ENCODE measurements at places on chromosomes 7 and 10.

DNA sequence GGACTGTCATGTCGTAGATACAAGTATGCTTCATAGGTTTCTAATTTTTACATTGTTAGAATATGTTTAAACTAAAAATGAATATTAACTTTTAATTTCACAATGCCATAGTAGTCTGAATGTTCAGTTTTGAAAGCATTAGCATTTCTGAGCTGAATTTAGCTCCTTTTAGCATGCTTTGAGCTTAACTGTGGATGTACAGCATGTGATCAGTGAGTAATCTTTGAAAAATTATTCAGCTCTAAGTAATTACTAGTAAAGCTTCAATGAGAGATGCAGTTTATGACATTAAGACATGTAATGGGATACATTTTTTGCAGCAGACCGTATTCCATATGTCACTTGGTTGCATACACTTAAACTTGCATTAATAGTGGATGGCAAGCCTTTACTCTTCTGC, 114.1 kb upstream of the WNT16 start:
- no peaks in the 10 kb centered on the region for H3K27me3 ChIP-seq
- H3K36me3 ChIP-seq: no peaks in the 10 kb centered on the region
- no peak for DNase-seq
- H3K4me3 ChIP-seq: no peak overlapping the region
- peaks cover 9% of the 10 kb centered on the region for H3K4me1 ChIP-seq
- H3K27ac ChIP-seq: no peak overlapping the region

DNA sequence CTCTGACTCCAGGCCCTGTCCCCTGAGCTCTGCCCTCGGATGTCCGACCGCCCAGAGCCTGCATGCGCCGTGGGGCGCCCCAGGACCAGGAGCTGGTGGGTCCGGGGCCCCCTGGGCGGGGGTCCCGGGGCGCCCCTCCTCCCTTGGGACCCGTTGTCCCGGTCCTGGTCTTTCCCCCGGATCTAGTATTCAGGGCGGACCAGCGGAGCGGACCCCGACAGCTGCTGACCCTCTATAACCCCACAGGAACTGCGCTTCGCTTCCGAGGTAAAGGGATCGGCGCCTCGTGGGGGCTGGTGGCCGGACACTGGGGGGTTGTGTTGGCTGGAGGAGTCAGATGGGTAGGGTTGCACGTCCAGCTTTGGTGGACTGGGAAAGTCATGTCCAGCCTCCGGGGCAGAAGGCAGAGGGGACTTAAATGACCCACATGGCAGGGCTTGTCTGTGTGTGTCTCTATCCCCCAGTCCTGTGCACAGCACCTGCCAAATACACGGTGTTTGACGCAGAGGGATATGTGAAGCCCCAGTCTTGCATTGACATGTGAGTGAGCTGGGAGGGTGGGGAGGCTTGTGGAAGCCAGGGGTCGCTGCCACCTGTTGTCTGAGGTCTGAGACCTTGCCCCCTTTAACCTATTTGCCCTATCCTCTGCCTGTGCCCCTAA, 520 bp downstream of the MOSPD3 start:
- H3K27ac ChIP-seq: peak overlapping the region; percentile 85
- no peaks in the 10 kb centered on the region for H3K27me3 ChIP-seq

- no peak for DNase-seq
- H3K36me3 ChIP-seq: no peaks in the 10 kb centered on the region
- no peak overlapping the region for H3K4me3 ChIP-seq
- peaks cover 8% of the 10 kb centered on the region for H3K4me1 ChIP-seq
- H3K27ac ChIP-seq: no peak overlapping the region
These were observed 326.9 kb downstream of the PLXNA4 start for GRCh38 chr7:132249256-132249971.

- H3K27ac ChIP-seq: no peak overlapping the region
- H3K36me3 ChIP-seq: no peaks in the 10 kb centered on the region
- H3K27me3 ChIP-seq: no peaks in the 10 kb centered on the region
These were observed 39.9 kb downstream of the DKK1 start for GRCh38 chr10:52353960-52354394.

DNA sequence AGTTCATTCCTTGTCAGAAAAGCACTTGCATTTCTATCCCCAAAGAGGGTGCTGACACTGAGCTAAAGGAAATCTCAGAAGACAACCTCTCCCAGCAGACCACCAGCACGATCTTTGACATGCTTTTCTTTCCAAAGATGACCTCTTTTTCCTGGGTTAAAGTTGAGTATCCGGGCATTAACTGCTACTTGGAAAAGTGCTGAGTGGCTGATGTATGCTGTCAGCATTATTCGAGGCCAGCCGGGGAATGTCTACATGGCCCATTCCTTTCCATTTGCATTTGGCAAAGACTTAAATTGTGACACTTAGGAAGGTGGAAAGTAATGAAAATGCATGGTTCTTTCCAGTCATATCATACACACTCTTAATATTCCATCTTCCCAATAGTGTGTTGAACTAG, 90.6 kb upstream of the SKAP2 start:
- no peak overlapping the region for H3K4me3 ChIP-seq
- H3K36me3 ChIP-seq: no peaks in the 10 kb centered on the region
- no peaks in the 10 kb centered on the region for H3K4me1 ChIP-seq
- H3K27ac ChIP-seq: no peak overlapping the region

DNA sequence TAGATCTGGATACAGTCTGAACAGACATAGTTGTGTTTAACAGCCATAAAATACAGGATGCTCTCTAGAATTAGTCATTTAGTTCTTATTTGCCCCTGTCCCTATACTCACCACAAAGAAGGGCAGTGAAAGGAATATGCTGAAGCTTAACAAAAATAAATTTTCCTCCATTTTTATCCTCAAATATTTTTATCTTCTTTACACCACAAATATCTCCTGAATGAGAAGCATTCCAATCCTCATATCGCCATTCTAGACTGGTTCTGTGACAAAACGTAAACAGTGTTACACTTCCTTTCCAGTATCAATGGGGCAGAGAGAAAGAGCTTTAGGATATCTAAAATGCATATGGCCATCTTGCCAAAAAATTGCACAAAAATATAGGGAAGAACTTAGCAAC, 1.6 kb downstream of the OR9A2 start:
- no peak for DNase-seq
- no peaks in the 10 kb centered on the region for H3K36me3 ChIP-seq
- H3K27me3 ChIP-seq: no peaks in the 10 kb centered on the region
- H3K4me3 ChIP-seq: no peak overlapping the region
- H3K4me1 ChIP-seq: no peaks in the 10 kb centered on the region

DNA sequence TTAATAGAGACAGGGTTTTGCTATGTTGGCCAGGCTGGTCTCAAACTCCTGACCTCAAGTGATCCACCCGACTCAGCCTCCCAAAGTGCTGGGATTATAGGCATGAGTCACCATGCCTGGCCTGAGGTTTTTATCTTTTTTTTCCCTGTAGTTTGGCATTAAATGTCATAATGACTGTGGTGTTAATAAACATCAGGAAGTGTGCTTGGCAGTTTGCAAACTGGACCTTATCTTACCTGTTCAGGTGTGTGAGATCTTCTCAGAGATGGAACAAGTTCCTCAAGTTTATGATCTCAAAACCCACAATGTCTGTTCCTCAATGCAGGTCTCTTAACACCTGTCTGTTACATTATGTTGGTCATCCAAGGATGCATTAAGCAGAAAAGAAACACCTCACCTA, 80.0 kb downstream of the ARID5B start:
- H3K36me3 ChIP-seq: no peaks in the 10 kb centered on the region
- no peaks in the 10 kb centered on the region for H3K4me1 ChIP-seq

- H3K4me1 ChIP-seq: no peaks in the 10 kb centered on the region
- no peak overlapping the region for H3K4me3 ChIP-seq
- no peak for DNase-seq
- peaks cover 2% of the 10 kb centered on the region for H3K27me3 ChIP-seq
These were observed 145.1 kb downstream of the PLXNA4 start for GRCh38 chr7:132430861-132431822.

- no peak for DNase-seq
- H3K27ac ChIP-seq: no peak overlapping the region
- no peaks in the 10 kb centered on the region for H3K4me1 ChIP-seq
- no peak overlapping the region for H3K4me3 ChIP-seq
- no peaks in the 10 kb centered on the region for H3K36me3 ChIP-seq
- H3K27me3 ChIP-seq: peaks cover 4% of the 10 kb centered on the region
These were observed 28.2 kb downstream of the PTPRE start for GRCh38 chr10:127935071-127935561.

GRCh38 chr10:31940839-31941653, 12.4 kb upstream of the ARHGAP12 start:
- H3K27me3 ChIP-seq: no peaks in the 10 kb centered on the region
- DNase-seq: no peak
- H3K4me1 ChIP-seq: no peaks in the 10 kb centered on the region
- H3K36me3 ChIP-seq: no peaks in the 10 kb centered on the region
- H3K27ac ChIP-seq: no peak overlapping the region

- DNase-seq: no peak
- H3K4me1 ChIP-seq: no peaks in the 10 kb centered on the region
- no peaks in the 10 kb centered on the region for H3K36me3 ChIP-seq
- no peak overlapping the region for H3K27ac ChIP-seq
- H3K27me3 ChIP-seq: no peaks in the 10 kb centered on the region
- H3K4me3 ChIP-seq: no peak overlapping the region
These were observed 218.6 kb upstream of the TAC1 start for GRCh38 chr7:97513326-97513725.

GRCh38 chr10:4073912-4074311, 288.9 kb upstream of the KLF6 start:
- H3K27ac ChIP-seq: peak overlapping the region; percentile 59
- H3K4me3 ChIP-seq: no peak overlapping the region
- H3K4me1 ChIP-seq: no peaks in the 10 kb centered on the region
- DNase-seq: peak; percentile 85
- H3K36me3 ChIP-seq: no peaks in the 10 kb centered on the region

DNA sequence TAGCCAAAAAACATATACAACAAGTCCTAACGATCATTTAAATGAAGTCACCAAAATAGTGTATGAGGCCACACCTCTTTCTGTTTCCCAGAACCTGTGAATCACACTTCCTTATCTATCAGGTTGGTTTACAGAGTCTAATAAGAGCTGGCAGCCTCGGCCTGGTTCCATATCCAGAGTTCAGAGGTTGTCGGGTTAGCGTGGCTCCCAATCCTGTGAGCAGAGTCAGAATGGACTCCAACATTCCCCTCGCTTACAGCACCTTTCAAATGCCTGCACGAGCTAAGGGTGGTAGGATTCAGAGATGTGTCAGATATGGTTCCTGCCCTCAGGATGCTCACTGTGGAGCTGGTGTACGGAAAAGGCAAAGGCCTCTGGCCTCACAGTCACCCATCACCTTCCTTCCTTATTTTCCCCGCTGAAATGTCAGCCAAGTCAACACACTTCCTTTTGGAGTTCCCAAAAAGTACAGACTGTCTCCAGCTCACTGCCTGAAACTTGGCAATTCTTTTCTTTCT, 6.0 kb downstream of the IL15RA start:
- DNase-seq: no peak
- H3K4me3 ChIP-seq: no peak overlapping the region
- no peak overlapping the region for H3K27ac ChIP-seq

DNA sequence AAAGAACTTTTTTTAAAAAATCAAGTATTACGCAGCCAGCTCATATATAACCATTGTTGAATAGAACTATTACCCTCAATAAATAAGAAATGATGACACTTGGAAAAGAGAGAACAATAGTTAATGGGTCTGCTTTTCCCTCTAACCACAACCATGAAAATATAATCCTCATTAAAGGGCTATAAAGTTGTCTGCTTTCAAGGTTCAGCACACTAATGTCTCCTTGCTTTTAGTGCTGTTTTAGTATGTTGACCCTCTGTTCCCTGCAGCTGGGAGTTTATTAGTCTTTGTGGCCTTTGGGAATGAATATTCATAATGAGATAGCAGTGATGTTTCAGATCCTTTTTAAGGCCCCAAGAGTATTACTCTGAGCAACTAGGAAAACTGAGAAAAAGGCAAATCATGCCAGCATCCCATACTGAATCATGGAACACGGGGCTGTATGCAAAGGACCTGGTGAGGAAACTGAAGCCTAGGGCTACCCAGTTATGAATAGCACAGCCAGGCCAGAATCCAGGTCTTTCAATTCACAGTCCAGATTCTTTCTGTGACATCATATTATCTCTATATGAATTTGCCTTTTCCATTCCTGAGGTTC, 332.0 kb upstream of the LRGUK start:
- H3K4me1 ChIP-seq: no peaks in the 10 kb centered on the region
- H3K36me3 ChIP-seq: no peaks in the 10 kb centered on the region
- H3K4me3 ChIP-seq: no peak overlapping the region
- no peak for DNase-seq
- H3K27ac ChIP-seq: no peak overlapping the region

DNA sequence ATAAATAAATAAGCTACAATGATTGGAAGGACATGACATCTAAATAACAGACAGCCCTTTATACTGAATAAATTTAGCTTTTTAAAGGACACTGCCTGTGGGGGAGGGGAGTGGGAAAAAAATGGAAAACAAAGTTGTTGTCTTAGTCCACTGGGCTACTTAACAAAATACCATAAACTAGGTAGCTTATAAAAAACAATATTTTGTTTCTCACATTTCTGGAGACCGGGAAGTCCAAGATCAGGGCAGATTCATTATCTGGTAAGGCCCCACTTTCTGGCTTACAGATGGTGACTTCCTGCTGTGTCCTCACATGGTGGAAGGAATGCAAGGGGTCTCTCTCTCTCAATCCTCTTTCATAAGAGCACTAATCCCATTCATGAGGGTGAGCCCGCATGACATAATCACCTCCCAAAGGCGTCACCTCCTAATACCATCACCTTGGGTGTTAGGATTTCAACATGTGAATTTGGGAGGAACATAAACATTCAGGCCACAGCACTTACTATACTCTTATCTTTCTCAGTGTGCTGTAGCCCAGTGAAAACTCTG, 43.0 kb downstream of the DNAJC12 start:
- no peak for DNase-seq
- no peaks in the 10 kb centered on the region for H3K4me1 ChIP-seq
- no peaks in the 10 kb centered on the region for H3K36me3 ChIP-seq

GRCh38 chr7:140417456-140418155, 13.7 kb downstream of the RAB19 start:
- no peaks in the 10 kb centered on the region for H3K4me1 ChIP-seq
- H3K27me3 ChIP-seq: no peaks in the 10 kb centered on the region
- no peak for DNase-seq

Measured in tibial artery (tissue), 4 donors.